Anterior cingulate cortex (tissue), 58 donors: ENCODE measurements at places on chromosomes 7 and 10.

DNA sequence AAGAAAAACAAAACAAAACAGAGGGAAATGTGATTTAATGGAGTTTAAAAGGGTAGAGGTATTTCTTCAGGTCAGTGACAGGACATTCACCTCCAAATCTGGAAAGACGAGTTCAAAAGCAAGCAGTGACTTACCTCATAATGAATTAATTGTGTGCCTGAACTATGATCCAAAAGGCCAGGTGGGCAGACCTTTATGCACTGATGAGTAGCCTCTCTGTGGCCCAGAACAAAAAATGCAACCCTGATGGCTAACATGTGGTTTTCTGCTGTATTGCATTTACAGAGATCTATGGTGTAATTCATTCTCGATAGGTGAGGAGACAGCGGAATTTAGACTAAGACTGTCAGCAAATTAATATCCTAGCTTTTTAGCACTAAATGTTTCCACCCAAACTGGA, 142.0 kb downstream of the HDAC9 start:
- no peak for DNase-seq

GRCh38 chr7:45663965-45664633, 89.9 kb downstream of the ADCY1 start:
- DNase-seq = no peak

DNA sequence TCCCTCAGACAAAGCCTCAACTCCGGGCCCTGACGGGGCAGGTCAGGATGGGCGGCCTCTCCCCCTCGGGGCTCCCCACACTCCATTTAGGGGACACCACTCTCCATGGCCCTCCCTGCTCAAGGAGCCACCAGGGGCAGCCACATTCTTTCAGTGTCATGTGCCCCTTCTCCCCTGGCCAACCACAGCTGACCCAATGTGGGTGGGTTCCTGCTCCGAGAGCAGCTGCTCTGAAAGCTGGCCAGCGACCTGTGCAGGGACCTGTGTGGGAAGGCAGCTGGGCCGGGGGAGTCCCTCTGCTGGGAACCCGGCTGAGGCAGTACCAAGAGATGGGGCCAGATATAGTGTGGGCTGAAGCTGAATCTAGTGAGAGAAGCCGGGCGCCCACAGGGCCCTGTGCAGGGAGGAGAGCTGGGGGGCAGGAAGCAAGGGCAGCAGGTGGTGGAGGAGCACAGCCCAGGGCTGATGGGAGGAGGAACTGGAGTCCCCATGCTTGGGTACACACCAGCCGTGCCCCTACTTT, 40.6 kb upstream of the NPFFR1 start:
- DNase-seq = no peak

DNA sequence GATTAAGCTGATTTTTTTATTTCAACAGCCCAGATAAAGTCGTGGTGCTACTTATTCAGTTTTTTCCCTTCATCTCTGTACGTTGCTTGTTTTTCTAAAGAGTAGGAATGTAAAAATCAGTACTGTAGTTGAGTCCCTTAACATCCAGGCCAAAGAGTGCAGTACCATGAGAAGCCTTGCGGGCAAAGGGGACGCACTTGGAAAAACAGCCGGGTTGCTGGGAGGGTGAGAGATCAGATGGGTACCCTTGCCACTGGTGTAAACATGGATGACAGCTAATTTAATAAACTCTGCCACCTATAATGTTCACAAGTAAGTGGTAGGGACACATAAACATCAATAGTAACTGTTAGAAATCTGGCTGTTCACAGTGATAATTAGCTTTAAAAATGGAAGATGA, 175.9 kb downstream of the POU6F2 start:
- no peak for DNase-seq

- DNase-seq = no peak
Observed at GRCh38 chr10:60186315-60187071, 203.2 kb downstream of the ANK3 start.

DNA sequence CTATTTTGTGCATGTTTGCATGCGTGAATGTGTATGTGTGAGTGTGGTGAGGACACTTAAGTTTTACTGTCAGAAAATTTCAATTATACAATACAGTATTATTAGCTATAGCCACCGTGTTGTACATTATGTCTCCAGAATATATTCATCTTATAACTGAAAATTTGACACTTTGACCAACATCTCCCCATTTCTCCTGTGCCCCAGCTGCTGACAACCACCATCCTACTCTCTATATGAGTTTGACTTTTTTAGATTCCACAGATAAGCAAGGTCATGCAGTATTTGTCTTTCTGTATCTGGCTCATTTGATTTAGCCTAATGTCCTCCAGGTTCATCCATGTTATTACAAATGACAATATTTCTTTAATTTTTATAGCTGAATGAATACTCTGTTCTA, 195.0 kb downstream of the GPR37 start:
- DNase-seq = no peak

DNA sequence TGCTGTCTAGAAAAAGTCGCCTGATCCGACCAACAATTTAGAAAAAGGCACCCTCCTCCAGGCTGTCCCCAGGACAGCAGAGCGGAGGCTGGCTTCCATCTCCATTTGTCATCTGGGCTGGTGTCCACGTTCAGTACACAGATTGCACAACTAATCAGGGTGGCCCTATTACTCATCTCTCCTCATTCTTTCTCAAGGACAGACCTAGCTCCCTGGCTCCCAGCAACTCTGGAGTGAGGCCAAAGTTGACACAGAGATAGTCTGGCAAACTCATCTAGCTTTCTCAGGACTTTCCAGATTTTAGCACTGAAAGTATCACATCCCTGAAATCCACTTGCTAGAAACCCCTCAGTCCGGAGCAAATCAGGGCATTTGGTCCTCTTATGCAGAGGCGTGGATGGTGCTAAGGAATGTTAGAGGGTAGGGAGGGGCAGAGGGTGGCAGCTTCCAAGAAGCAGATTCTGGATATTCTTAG, 75.1 kb downstream of the DNAH11 start:
- no peak for DNase-seq

DNA sequence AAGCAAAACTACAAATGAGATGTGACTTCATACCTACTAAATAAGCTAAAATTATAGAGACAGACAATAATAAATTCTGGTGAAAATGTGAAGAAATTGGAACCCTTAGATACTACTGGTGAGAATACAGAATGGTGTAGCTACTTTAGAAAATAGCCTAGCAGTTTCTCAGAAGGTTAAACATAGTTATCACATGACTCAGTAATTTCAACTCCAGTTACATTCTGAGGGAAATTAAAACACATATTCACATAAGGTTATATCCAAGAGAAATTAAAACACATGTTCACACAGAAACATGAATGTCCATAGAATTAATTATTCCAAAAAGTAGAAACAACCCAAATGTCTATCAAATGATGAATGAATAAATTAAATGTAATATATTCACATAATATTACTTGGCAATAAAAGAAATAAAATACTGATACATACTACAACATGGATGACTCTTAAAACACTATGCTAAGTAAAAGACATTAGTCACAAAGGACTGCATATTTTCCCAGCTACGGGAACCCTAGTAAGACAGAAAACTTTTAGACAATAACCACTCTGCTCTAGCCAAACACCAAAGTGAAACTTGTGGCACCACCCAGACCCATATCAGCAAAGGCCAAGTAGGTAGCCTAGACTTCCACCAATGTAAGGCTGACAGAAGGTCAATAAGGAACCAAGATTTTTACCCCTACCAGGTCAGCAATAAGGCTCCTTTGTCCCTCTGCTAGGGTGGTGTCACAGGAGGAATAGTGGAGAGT, 25.1 kb downstream of the SLC25A40 start:
- DNase-seq = no peak

GRCh38 chr7:151439855-151440798, at the start of gene CRYGN:
Gene CRYGN (minus strand): TSS chr7:151440141. CDS start chr7:151439917, 224 bp downstream.
- no peak for DNase-seq

DNA sequence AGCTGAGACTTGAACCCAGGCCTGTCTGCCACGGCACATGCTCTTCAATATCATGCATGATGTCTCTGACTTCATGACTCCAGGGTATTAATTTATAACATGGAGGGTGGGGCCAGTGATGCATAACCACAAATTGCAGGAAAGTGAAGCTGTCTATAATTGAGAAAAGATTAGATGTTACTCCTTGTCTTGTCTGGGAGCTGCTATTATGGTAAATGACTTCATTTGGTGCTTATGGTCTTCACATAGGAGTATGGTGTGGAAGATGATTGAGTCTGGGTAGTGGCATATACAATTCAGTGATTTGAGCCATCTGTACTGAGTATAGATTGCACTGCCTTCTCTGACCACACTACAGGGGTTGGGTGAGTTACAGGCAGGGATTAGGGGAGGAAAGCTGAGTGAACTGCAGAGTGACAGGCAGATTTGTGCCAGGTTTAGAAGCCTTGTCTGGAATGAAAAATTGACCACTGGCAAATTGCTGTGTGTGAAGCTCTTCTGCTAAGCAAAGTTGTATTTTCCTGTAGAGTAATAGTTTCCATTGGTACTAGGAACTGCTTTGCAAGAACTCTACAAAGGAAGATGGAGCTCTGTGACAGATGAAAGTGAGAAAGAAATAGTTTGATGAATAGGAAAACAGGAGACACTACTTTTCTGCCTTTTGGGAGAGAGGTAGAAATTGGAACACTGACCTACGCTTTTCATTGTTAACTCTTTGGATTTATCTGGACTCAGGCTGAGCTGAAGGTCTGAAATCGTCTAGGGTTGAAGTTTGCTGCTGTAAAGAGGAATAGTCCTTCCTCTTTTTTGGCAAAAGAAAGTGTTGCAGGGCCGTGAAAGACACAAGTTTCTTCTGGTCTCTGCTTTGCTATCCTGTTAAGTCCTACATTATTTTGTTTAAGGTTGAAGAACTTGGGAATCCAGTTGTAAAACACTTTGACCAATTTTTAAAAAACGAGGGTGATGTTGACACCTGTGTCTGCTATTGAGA, 2.7 kb downstream of the SND1 start:
- DNase-seq = no peak

DNA sequence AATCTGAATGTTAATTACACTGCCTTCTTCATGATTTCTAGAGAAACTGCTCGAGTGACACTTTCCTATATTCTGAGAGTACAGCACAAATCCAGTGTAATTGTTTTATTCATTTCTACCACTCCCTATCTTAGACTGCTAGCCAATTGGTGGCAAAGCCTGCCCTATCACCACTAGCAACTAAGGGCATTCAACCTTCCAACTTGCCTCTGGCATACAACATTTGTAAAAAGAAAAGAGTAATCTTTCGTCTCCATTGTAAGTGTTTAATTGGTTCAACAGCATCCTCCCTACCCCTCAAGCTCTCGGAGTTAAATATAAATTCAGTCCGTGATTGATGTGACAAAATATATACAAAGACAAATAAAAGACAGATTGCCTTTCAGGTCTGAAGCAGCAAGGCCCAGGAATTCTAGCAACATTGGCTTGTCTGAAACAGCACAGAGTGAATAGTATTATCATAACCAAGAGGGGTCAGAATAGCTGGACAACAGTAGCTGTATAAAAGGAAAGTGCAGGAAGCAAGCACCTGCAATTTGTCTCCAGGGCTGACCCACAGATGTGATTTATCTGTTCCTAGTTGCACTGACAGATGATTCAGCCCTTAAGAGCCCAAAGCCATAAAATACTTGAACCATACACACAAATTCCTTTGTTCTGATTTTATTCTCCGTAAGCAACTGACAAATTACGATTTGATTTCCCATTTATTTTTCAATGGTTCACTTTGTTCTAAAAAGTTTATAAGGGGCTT, 47.6 kb upstream of the ANKRD1 start:
- no peak for DNase-seq

GRCh38 chr7:55470261-55470660, 102.0 kb downstream of the VOPP1 start:
- DNase-seq = no peak

DNA sequence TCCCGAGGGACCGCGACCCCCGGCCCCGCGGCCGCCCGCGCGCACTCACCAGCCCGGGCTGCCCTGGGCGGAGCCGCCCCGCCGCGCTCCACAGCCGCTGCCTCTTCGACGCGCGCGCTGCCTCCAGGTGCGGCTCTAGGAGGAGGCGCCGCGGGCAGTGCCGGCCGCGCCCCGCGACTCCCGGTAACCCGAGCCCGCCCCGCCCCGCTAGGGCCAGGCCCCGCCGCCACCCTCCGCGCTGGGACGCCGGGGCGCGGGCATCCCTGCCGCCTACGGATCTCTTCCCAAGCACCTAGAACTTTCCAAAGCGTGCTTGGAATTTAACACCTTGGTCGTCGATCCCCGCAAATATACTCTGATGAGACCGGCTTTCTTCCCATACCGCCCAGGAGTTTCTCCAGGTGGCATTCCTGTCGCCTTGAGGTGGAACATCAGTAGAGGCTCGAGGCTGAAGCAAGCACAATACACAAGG, at the start of gene SLC26A5:
Gene SLC26A5, minus strand, starts transcription at position 159 of the 472 bp plus-strand sequence. CDS start 24,693 bp downstream, outside the sequence.
- no peak for DNase-seq

- DNase-seq = no peak
Observed at GRCh38 chr7:99409192-99409572, 413 bp downstream of the BUD31 start.

DNA sequence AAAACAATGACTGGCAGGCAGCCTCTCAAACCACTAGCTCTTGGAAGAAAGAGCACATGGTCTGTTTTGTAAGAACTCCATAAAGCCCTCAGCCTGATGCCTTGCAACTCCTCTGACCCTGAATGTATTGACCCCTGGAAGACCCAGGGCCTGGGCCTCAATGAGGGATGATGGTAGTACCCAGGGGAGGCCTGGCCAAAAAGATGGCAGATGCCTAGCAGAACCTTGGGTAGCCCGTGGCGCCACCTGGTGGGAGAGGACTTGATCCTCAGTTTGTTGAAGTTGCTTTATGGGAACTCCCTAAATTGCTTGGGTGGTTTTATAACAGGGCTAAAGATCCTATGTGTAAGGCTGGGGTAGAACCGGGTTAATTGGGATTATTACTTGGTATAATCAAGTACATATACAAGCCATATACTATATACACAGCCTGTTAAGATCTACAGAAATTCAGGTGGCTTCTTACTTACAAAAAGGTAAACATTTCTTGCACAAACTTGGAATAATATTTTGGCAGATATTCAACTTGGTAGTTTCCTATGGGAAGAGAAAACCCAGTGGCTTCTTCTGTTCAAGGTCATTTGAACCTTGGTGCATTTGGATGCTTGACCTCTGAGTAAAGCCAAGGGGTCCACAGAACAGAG, 95.8 kb upstream of the CACUL1 start:
- DNase-seq = no peak

DNA sequence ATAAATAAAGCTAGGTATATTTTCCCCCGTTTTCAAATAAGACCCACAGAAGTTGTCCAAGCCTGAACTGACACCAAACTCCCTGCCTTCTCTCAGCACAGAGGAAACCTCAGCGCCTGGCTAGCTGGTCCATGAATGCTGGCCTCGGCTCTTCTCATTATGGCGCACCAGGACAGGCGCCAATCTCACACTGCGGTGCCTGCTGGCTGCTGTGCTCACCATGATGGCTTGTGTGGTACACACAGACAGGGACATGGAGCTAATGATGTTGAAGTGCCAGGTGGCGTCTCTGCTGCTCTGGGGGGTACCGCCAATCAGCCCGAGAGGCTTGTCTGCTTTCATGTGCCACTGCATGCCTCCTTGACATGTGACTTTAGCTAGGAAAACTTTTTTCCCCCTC, 43.2 kb upstream of the USP6NL start:
- no peak for DNase-seq

- no peak for DNase-seq
Observed at GRCh38 chr7:107439025-107439424, 30.8 kb upstream of the GPR22 start.
